Stimulated activated CD4-positive, alpha-beta T cell treated with anti-CD3 and anti-CD28 coated beads, Interleukin-12 subunit alpha, Interleukin-12 subunit beta, amount 100 ng/mL, for 4 hours (primary cell): ENCODE measurements at places on chromosomes 12 and 14.

- no peak for DNase-seq
Observed at GRCh38 chr14:76514213-76514998, 138.5 kb downstream of the ESRRB start.

DNA sequence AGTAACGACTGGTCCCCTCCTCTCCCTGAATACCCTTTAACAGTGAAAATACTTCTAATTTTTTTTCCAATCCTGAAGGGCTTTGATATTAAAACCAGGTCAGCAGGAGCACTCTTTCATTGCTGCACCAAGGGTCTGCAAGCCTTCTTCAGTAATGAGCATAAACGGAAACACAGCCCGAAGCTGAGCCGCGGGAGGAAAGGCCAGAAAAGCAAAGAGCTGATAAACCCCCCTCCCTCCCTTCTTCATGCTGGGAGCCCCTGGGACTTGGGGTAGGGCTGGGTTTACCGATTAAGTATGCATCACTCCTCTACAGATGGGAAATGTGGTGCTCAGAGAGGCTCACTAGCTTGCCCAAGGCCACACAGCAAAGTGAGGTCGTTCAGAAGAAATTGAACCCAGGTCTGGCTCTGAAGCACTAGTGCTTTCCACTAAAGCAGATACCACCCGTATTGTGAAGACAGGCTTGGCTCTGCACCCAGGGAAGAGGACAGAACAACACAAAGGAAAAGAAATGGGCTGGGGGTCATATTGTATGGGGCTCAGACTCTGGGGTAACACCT lies 128.8 kb downstream of the GLT1D1 start:
- no peak for DNase-seq

GRCh38 chr14:36675581-36675980 lies 13.9 kb downstream of the PAX9 start:
- DNase-seq, result no peak

GRCh38 chr12:18942669-18943068 lies 186.9 kb upstream of the PLEKHA5 start:
- DNase-seq, result no peak

DNA sequence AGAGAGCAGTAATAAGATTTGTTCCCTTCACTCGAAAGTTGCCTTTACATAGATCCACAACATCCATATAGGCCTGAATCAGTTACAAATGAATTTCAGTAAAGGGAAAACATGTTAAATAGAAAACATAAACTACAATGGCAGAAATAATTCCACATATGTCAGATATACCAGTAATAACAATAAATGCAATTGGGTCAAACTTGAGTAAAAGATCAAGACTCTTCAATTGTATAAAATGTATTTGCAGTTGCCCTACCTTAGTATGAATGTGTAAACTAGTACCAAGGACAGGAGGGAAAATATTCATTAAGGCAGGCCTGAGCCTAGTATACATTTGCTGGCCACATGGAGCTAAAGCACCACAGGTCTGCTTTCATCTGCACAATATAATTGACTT lies 17.6 kb downstream of the NOS1 start:
- DNase-seq, result no peak

DNA sequence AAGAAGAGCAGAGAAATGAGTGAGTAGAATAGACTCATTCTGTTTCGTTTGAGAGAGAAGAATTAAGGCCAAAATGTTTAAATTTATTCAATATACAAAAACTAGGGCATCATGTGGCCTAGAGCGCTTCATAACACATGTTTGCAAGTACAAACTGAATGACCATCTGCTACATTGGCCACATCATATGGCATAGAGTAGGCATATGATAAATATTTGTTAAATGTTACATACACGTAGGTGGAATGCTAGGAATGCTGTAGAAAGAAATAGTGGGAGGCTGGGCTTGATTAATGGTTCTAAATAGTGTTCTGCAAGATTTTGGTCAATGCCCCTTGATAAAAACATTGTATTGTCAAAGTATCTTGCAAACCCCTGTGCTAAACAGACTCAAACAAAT lies 10.8 kb downstream of the MGP start:
- no peak for DNase-seq

- no peak for DNase-seq
Observed at GRCh38 chr12:74890237-74890599, 319.4 kb downstream of the KCNC2 start.

- no peak for DNase-seq
Observed at GRCh38 chr12:115070313-115070712, 386.3 kb upstream of the TBX3 start.

- DNase-seq, result peak; percentile 6
Observed at GRCh38 chr12:54561164-54561563, 11.8 kb downstream of the PDE1B start.

GRCh38 chr12:25864306-25865276 lies 93.9 kb upstream of the RASSF8 start:
- no peak for DNase-seq

GRCh38 chr12:91538418-91538817 lies 355.8 kb upstream of the DCN start:
- DNase-seq, result no peak

GRCh38 chr12:118098911-118099671 lies 4.7 kb downstream of the VSIG10 start:
- DNase-seq, result no peak

GRCh38 chr14:94770251-94770749 lies 387 bp upstream of the GSC start:
- DNase-seq, result no peak

DNA sequence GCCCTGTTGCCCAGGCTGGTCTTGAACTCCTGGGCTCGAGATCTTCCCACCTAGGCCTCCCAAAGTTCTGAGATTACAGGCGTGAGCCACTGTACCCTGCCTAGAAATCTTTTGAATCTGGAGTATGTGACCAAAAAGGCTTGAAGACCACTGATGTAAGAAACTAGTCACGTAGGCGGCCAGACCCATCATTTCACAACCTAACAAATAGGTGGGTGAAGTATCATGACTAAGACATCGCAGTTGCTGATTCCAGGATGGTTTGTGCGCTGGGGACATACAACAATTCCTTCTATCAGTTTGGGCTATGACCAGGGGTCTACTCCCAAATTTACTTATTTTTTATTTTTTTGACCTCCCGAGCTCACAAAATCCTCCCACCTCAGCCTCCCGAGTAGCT lies 11.8 kb upstream of the CDK2AP1 start:
- no peak for DNase-seq

GRCh38 chr12:6724409-6724797 lies 557 bp downstream of the COPS7A start:
- no peak for DNase-seq

DNA sequence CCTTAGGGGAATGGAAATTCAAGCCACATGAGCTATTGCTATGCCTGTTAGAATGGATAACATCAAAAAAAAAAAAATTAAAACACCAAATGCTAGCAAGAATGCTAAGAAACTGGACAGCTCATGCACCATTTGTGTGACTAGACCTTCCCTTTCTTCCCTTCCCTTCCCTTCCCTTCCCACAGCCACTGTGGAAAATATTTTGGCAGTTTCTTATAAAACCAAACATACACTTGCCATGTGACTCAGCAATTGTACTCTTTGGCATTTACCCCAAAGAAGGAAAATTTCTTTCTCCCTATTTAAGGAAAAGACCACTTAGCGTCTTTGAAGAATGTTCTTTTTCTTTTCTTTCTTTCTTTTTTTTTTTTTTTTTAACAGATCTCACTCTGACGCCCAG lies 49.1 kb upstream of the FKBP4 start:
- no peak for DNase-seq

DNA sequence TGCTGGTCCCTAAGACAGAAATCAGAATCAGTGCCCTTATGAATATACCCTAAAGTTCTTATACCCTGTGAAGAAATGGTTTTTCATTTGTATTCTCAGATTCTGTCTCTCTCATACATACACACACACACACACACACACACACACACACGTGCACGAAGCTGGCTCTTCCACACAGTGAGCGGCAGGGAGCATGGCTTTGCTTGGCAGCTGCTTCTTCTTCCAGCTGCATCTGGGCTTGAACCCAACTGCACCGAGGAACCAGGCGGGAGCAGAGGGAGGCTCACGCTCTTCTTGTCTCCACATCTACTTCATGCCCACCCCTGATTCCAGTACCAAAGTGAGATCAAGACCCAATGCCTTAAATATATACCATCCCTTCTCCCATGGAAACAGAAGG lies 19.4 kb downstream of the GRIN2B start:
- DNase-seq, result no peak

DNA sequence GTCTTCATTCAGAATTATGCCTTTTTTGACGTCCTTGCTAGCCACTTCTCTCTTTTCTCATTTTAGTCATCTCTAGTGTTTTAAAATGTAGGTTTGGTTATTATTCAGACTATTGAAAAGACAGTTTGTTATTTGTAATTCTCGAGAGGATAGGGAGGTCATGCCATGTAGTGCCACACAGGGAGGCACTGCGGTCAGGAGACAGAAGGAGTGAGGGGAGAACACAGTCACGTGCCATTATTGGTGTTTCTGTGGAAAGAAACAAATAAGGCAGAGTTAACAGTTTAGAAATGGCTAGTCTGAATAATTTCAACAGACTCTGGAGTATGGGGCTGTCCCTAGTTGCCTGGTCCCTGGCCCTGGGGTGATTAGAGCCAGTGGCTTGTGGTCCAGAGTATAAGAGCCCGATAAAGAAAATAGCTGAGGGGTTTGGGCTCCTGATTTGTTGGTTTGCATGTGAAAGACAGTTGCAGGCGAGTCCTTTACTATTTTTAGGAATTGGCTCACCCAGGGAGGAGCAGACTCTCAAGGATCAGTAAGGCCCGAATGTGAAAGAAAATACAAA lies 278.1 kb upstream of the SEL1L start:
- DNase-seq, result no peak

- no peak for DNase-seq
Observed at GRCh38 chr12:19915392-19916195, 452.7 kb upstream of the PDE3A start.

- no peak for DNase-seq
Observed at GRCh38 chr12:63495974-63496373, 172.3 kb downstream of the DPY19L2 start.

DNA sequence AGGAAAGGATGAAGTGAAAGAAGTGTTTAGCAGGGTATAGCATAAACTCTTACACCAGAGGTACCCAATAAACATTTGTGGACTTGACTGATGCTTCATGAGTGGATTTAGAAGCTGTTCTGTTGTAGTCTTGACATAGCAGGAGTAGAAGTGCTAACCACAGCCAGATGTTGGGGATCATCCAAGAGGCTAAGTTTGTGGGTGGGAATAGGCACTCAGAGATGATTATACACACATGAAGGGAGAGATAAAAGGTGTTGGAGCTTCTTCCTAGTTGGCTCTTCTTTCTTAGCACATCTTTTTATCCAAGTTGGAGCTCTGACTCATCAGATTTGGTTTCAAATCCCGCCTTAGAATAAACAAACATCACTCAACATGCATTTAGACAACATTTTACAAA lies 166.7 kb upstream of the E2F7 start:
- no peak for DNase-seq

DNA sequence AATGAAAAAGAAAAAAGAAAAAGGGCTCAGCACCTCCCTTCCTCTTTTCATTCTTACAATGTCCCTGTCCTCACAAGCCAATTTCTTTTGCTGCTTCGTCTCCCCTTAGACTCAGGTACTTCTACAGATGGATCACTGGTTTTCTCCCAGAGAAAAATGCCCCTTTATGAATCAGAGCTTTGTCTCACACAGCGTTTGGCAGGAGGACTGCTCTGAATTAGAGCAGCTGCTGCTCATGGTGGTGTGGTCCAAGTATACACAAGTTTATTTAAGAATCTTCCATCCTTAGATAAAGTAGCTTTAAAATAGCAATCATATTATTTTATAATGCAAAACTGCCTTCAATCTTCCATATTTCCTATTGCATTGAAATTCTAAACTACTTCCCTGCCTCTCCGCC lies 80.3 kb downstream of the SLC8A3 start:
- no peak for DNase-seq

DNA sequence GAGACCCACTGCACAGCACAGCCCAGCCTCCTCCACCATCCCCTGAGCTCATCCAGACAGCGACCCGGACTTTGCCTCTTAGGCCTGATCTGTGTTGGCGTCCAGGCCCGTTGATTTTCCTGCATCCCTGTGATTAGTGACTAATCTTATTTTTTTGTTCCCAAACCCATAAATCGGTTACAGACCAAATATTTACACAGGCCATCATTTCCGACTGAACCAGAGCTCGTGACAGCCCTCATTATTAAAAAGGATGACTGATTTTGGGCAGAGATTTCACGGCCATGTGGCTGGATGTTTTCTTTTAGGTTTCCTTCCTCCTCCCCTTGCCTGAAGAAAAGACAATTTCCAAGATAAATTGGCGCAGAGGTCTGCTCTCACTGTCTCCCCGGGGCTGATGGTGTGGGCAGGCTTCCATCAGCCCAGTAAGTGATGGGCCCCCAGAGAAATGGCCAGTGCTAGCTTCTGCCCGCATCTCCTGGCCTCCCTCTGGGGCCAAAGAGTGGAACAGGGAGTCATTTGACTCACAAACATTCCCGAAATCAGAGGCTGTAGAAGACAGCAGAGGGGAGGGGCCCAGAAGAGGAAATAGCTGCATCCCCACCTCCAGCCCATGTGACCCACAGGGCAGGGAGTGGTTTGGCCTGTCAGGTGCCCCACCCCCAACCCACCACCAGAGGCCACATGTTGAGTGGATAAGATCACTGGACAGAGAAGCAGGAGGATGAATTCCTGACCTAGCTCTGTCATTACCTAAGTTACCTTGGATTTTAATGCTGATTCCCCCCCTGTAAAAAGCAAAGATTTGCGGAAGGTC lies 283.5 kb downstream of the KSR2 start:
- DNase-seq, result no peak

- DNase-seq, result no peak
Observed at GRCh38 chr12:93127582-93128331, 198.7 kb upstream of the EEA1 start.

GRCh38 chr12:124732275-124733075 lies 131.2 kb downstream of the SCARB1 start:
- DNase-seq, result no peak

DNA sequence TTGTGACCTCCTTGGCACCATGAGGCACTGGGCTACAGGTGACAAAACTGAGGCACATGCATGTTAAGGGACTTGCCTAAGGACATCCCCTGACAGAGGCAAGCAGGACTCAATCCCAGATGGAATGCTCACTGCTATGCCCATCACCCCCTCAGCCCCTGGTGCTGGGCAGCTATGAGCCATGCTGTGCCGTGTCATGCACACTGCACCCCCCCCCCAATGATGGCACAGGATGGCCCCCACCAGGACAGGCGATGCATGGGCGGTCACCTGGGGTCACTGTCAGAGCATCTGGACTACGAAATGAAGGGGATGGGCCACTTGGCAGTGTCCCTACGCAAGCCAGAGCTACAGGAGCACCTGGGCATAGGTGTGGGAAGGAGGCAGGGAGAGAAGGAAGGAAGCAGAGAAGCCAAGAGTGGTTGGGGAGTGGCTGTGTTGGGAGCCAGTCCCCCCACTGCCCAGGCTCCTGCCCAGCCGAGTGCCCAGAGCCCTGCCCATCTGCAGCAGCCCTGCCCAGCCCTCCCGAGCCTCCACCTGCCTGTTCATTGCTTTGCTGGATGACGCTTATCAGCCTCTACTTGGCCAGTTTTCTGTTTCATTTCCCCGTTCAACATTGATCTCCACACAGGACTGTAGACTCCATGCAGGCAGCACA lies 84.9 kb upstream of the DIO3 start:
- DNase-seq, result no peak
